ENCODE measurements at places on chromosomes 7 and 10.

DNA sequence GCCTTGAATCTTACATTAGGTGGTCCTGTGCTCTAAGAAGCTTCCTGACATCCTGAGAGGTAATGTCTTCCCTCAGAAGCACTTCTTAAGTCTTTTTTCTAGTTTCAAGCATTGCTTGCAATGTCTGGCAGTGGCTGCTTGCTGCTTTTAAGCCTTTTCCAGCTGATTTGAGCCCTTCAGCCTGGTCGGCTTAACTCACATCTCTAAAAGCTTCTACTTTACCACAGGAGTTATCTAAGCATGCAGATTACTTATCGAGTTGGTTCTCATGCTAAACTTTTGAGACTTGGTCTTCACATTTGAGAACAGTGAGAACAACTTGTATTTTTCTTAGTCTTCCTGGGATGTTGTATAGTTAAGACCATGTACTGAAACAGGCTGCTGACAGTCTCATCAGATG, 3.9 kb downstream of the LRMDA start:
- DNase-seq: no peak

GRCh38 chr7:129864042-129864441, 88.7 kb downstream of the UBE2H start:
- no peak for DNase-seq

DNA sequence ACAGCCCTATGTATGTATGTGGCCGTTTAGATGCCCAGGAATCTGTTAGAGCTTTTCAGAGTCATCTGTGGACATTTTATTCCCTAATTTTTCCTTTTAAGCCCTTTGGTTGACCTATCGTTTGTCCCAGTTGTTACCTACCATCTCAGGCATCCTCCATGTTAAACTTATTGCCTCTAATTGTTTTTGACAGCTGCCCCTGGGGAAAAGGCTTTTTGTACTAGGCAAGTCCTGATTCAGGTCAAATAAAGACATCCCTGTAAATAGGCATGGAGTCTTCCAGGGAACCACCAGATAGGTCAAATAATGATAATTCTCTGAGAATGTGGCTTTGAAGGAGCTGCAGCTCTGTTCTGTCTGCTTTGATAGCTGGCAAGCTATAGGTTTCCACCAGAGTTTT, 87.7 kb upstream of the CYP26C1 start:
- DNase-seq: no peak

GRCh38 chr7:56091591-56091990, 1.2 kb downstream of the PHKG1 start:
- no peak for DNase-seq

- DNase-seq: no peak
Measured at GRCh38 chr7:96287132-96287531, 34.8 kb downstream of the SLC25A13 start.

DNA sequence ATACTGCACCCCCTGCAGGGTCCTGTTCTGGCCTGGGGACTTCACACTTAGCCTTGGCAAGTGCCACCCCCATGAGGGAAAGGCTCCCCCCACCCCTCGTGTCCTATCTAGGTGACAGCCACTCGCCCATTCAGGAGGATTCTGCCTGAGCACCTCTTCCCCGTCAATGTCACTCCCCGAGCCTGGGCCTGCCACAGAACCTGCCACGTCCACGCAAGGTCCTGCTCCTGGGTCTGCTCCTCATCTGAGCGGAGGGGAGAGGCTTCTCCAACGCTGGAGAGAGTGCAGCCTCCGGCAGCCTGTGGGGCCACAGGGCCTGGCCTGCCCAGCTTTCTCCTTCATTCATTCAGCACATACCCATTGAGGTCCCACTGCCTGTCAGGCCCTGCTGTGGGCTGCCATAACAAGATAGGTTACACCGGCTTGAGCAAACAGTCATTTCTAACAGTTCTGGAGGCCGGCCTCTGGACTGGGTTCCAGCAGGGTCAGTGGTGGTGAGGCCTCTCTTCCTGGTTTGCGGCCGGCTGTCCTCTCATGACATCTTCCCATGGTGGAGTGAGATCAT, 92.0 kb upstream of the RET start:
- no peak for DNase-seq

GRCh38 chr7:100211342-100211780, 8.4 kb upstream of the PVRIG start:
- DNase-seq: no peak

DNA sequence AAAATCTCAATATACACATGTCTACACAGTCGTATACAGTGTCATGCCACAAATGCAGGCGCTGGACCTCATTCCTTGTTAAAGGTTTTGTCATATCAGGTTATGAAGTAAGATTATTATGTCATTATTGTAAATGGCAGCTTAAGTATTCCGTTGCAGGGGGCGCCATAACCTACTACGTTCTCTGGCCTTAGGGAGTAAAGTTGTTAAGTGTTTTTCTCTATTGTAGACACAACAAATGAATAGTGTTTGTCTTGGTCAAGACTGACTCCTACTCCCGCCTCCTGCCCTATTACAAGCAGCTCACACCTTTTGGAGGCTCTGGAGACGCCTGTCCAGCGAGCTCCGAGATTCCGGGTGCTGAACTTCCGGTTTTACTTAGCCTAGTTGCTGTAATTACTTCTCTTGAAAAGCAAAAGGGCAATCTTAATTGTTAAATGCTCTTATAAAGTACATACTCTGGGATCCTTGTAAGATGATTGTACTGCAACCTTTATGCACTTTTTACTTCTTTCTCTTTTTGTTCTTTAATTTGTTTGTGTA, 994 bp downstream of the GATAD1 start:
- no peak for DNase-seq

Measured in esophagus squamous epithelium (tissue), 5 donors.